Left cardiac atrium (tissue), 4 donors: ENCODE measurements at places on chromosomes 11 and 22. TPM values are rescaled to one million over a fixed set of nuclear protein-coding genes. Genes with fewer than 3 reads are reported as not detected.
A peak's percentile ranks its signal among the peaks of the same experiment; 100 is the strongest.

DNA sequence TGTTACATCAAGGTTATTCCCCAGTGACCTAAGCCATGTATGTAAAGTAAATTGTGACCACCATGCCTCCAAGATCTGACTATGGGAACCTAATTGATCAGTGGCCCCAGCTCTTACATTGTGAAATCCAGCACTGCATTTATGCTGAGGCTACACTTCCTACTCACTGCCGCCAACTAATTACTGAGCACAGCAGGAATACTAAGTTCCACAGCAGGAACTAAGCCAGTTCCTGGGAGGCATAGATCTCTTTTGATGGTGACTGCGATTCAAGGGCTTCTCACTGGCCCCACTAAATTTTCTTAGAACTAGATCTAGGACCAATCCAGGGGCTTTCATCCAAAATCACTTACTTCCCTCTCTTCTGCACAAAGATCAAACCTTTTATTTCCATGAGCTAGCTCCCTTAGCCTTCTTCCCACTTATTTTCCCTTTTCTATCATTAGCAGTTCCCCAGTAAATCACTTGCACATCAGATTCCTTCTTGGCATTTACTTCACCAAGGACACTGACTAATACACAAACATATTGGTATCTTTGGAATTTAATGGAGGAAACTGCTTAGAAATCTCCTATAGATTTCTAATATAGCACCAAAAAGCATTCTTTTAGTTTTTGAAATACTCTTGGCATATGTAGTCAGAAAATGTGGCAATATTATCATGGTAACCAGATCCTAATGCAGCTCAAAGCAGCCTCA is 46.0 kb downstream of the CNTN5 start:
- DNase-seq, result no peak

DNA sequence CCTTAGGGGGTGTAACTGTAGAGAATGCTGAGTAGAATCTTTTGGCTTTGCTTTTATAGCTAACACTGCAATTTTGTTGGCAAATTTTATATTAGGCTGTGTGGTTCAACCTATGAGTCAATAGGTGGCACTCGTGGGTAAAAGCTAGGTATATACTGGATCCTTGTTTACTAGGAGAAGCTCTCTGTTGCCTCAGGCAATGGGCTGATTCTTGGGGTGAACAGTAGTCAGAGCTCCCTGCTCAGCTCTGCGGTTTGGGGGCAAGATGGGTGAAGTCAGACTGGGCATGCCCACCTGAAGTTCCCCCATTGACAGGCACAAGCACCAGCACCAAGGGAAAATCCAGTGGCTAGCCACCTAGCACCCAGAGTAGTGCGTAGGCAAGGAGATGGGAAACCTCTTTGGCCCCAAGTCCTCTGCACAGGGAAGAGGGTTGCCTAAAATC is 238.7 kb downstream of the FAM181B start:
- no peak for DNase-seq

The OR8G5 gene
- total RNA-seq, result not detected

- DNase-seq, result no peak
These were observed 4.9 kb downstream of the IGF2 start for GRCh38 chr11:2134022-2135010.

DNA sequence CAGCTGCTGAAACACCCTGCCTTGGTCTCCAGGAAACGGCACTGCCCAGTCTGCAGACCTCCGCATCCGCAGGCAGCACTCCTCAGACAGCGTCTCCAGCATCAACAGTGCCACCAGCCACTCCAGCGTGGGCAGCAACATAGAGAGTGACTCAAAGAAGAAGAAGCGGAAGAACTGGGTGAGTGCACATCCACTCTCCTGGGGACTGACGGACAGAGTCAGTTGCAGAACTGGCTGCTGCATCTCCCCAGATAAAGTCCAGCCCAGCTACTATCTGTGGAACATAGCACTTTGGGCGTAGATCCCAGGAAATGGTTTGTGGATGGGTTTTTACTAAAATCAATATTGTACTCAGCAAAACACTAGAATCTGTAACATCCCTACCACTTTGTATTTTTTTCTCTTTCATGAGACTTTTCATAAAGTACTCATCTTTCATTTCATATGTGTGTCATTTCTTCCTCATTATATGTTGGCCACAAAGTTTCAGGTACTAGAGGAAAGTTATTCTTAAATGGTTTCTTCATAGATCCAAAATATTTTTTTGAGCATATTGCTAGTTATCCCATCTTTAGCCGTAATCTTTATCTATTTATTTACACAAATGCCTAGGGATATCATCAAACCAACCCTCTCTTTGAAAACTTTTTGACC is 80.1 kb downstream of the DBX1 start:
- no peak for DNase-seq

DNA sequence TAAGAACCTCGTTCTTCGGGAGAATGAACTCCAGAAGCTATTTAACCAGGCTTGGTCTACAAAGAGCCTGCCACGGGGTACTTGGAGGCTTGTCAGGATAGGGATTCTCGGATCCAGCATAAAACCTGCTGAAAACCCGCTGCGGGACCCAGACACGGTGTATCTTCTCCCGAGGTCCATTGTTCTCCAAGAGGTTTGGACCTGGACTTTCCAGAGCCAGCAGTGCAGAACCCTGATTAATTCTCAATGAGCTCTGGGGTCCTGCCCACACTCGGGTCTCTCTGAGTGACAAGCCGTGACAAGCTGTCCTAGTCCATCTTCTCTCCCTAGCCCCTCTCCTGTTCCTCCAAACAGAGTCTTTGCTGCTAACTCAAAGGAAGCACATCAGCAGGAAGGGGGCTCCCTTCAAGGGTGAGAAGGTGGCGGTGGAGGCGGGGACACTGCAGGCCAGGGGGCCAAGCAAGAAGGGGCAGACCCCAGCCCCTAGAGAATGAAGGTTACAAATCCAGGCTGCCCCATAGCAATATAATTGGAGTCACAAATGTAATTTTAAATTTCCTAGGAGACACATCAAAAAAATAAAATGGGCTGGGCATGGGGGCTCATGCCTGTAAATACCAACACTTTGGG is 12.2 kb downstream of the SHANK2 start:
- no peak for DNase-seq

DNA sequence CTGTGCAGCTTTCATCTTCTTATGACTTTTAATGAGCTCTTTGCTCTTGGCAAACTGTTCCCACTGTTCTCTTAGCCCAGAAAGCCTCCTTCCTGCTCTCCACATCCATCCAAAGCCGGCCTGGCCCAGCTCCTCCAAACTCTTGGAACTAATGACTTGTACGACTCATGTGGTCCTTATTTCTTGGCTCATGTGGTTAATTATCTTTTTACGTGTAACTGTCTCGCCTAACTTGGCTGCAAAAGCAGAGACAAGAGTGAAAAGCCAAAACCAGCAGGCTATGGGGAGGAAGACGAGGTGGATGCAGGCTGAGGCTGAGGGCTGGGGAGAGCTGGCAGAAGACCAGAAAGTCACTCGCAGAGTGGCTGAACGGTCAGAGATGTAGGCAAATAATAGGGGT is 5.5 kb downstream of the CSNK2A3 start:
- DNase-seq, result peak; percentile 22

GRCh38 chr11:128919216-128919615 is 23.5 kb downstream of the TP53AIP1 start:
- no peak for DNase-seq

DNA sequence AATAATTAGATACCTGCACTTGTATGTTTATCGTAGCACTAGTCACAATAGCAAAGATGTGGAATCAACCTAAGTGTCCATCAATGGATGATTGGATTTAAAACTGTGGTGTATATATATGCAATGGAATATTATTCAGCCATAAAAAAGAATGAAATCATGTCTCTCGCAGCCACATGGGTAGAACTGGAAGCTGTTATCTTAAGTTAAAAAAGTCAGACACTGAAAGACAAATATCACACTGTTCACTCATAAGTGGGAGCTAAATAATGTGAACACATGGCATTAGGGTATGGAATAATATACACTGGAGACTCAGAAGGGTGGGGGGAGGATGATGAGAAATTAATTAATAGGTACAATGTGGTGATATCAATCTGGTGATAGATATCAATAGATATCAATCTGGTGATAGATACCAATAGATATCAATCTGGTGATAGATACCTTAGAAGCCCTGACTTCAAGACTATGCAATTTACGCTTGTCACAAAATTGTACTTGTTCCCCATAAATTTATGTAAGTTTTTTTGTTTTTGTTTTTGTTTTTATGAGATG is 2.0 kb downstream of the LMO2 start:
- no peak for DNase-seq

The CNTF gene
- total RNA-seq, result 1.5 TPM

GRCh38 chr22:33811686-33812085 is 108.6 kb downstream of the LARGE1 start:
- DNase-seq, result peak; percentile 71

- peak; percentile 83 for DNase-seq
These were observed at the start of gene TMEM121B for GRCh38 chr22:17121233-17122195. TSS of gene TMEM121B (minus strand) at chr22:17121360. CDS start at chr22:17121127, 233 bp downstream.

- peak; percentile 73 for DNase-seq
These were observed 11.8 kb upstream of the APLNR start for GRCh38 chr11:57248780-57249383.

The CHRNA10 gene
- total RNA-seq, result 0.27 TPM

The TEAD1 gene
- total RNA-seq, result 93.8 TPM

- DNase-seq, result peak; percentile 2
These were observed 17.9 kb downstream of the NADSYN1 start for GRCh38 chr11:71470946-71471345.

DNA sequence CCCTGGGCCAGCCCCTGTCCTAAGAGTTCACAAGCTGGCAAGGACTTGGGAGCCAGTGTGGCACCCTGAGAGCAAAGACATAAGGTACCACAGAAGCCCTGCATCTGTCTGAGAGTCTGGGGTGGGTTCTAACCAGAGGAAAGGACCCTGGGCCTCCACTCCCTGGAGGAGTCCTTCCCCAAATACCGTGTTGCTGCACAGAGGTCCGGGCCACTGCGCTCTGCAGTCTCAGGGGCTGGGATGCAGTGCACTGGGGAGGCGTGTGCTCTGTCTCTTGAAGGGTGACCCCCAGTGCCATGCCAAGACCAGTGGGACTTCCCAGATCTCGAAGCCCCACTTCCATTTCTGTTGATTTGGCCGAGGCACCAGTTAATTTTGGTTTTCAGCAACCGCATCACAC is 4.3 kb upstream of the SH3BP1 start:
- DNase-seq, result no peak

- no peak for DNase-seq
These were observed 25.5 kb downstream of the MYBPC3 start for GRCh38 chr11:47327025-47327424.

The L3MBTL2 gene
- 13.6 TPM for total RNA-seq

DNA sequence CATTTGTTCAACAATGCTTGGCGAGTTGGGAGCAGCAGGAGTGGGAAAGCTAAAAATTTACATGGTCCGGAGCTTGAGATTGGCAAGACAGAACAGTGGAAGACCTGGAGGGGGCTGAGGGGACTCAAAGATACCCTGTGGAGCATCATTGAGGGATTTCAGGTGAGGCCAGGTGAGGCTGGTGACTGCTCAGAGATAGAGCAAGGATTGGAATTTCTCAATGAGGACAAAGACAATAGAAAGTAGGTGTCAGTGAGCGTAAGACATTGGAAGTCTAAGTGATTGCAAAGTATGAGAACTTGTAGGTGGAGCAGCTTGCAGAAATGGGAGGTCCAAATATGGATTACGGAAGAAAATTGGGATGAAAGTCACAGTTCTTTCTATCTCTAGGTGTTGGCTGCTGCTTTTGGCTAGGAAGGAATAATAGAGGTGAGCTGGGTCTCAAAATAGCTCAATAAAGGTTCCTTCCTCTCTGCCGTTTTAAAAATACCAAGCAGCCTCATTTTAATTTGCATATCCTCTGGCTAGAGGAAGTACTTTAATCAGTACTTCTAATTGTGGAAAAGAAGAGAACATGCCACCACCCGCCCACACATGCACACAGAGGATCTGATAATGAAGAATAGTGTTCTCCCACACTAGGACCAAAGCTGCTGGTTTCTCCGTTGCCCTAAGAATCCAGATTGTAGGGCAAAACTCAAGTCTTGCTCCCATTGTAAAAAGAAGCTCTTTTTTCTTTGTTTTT is 41.8 kb upstream of the SORL1-AS1 start:
- DNase-seq, result no peak

- no peak for DNase-seq
These were observed 10.8 kb upstream of the RAC2 start for GRCh38 chr22:37254867-37255233.

GRCh38 chr11:94597896-94598295 is 30.7 kb downstream of the PIWIL4 start:
- no peak for DNase-seq
